Head of caudate nucleus (tissue), 42 donors: ENCODE measurements at places on chromosomes 1 and 21.
A peak's percentile ranks its signal among the peaks of the same experiment; 100 is the strongest.

DNA sequence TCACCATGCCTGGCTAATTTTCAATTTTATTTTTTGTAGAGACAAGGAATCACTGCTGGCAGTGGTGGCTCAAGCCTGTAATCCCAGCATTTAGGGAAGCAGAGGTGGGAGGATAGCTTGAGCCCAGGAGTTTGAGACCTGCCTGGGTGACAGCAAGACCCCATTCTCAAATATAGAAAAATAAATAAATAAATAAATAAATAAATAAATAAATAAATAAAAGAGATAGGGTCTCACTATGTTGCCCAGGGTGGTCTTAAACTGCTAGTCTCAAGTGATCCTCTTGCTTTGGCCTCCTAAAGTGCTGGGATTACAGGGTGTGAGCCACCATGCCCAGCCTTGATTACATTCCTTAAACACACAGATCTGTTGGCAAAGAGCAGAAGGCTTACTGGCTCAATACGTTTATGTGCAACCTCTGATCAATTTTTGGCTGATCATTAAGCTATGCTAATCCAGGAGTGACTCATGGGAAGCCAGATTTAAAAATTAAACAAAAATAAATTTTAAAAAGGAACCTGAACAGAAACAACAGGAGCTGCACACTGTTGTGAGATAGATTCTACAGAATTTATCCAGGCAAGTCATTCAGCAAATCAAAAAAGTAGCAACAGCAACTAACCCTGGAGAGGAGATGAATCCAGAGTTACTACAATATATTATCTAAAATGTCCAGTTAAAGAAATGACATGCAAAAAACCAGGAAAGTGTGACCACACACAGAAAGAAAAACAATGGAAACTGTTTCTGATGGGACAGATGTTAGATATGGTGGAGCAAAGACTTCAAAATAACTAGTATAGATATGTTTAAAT is 79.4 kb downstream of the RPE65 start:
- DNase-seq, result no peak

GRCh38 chr1:243374412-243374811 is 118.6 kb downstream of the SDCCAG8 start:
- DNase-seq, result no peak

DNA sequence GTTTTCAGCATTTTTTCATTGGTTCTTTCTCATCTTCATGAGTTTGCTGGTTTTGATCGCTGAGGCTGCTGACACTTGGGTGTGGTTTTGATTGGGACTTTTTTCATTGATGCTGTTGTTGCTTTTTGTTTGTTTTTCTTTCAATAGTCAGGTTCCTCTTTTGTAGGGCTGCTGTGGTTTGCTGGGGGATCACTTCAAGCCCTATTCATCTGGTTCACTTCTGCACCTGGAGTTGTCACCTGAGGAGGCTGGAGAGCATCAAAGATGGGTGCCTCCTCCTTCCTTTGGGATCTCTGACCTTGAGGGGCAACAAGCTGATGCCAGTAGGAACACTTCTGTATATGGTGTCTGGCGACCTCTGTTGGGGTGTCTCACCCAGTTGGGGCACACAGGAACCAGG is 1279.9 kb upstream of the TMPRSS15 start:
- DNase-seq, result no peak

DNA sequence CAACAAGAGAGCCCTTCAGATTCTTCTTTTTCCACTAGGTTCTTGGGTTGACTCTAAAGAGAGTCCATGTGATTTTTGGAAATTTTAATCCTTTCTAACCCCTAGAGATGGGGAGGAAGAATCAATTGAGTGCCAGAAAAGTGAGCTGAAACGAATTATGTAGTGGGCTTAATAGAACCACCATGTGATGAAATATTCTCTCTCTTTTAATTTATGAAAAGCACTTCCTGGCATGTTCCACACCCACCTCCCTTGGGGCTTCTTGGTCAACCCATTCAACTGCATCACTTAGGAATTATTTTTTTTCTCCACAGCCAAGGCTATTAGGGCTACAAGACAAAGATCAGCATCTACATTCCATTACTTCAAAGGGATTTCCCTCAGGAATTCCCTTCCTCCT is 79.6 kb downstream of the ZC3H11B start:
- no peak for DNase-seq

GRCh38 chr1:231232870-231233734 is 7.9 kb upstream of the GNPAT start:
- no peak for DNase-seq

- DNase-seq, result no peak
Measured at GRCh38 chr1:225973158-225973557, 26.0 kb downstream of the SDE2 start.

GRCh38 chr1:2594641-2595131 is 8.1 kb downstream of the PRXL2B start:
- no peak for DNase-seq

GRCh38 chr1:67532452-67533216 is 102.4 kb upstream of the SERBP1 start:
- no peak for DNase-seq

GRCh38 chr1:53622531-53622930 is 116.4 kb downstream of the GLIS1 start:
- DNase-seq, result no peak

DNA sequence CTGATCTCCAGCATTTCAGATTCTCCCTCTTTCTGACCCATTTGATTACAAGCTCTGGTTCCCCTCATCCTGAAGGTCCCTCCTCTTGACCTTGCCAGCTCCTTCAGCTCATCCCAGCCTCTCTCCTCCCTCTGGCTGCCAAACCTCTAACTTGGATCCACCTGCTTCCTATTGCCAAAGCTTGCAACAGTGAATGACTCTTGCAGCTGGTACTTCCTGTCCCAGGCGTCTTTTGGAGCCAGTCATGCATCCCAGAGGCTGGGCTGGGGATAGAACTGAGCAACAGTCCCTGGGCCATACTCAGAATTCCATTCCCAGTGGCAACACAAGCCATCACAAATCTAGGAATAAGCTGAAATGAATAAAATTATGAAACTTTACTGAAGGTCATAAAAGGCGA is 27.7 kb upstream of the SPOCD1 start:
- DNase-seq, result peak; percentile 60

- no peak for DNase-seq
Measured at GRCh38 chr1:161176468-161177111, 717 bp downstream of the B4GALT3 start.

GRCh38 chr1:153536671-153537375 is 1.0 kb upstream of the S100A6 start:
- DNase-seq, result no peak

DNA sequence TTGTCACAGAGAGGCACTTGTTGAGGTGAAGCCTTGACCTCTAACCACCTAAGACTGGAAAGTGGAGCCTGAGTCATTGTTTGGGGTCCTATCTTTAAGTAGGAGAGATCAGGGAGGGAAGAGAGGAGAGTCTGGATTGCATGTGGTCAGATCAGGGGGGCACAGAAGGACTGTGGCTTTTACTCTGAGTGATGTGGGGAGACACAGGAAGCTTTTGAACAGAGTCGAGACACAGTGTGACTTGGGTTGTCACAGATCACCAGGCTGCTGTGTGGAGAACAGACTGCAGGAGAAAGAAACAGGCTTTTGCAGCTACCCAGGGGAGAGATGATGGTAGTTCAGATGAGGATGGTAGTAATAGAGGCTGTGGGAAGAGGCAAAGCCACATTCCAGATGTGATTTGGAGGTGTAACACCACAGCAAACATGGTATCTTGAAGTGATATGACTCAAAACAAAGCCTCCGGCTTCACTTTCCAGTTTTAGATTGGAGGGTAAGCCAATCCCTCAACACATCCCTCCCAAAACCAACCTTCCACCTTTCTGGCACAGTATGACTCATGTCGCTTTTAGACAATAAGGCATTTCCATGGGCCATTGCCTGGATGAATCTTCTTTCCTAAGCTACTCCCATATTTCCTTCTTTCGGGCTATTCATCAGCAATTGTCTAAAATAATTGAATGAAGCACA is 125.8 kb upstream of the SLC44A3 start:
- no peak for DNase-seq
